Sigmoid colon (tissue), 7 donors: ENCODE measurements at places on chromosomes 5 and 9. TPM values are rescaled to one million over a fixed set of nuclear protein-coding genes. Genes with fewer than 3 reads are reported as not detected.

DNA sequence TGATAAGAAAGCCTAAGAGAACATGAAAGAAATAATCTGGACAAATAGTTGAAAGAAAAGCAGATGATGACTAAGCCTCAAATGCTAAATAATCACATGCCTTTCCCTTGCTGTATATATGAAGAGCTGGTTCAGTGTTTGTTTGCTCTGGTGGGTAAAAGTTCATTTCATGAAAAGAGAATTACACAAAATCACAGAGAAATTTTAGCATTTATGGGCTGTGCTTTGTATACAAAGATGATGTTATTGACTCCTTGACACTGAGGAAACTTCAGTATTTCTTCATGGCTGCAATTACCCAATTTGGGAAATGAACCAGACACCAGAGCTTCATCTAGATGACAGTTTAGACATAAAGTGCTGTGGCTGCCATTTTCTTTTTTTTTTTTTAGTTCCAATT, 527.2 kb downstream of the NR2F1-AS1 start:
- no peak for DNase-seq

- no peak for DNase-seq
Observed at GRCh38 chr5:179577286-179577960, 27.1 kb downstream of the RUFY1 start.

GRCh38 chr9:136306211-136307208, 2.6 kb upstream of the CCDC187 start:
- no peak for DNase-seq

GRCh38 chr5:37428044-37428443, 48.9 kb downstream of the WDR70 start:
- DNase-seq, result no peak

- no peak for DNase-seq
Observed at GRCh38 chr9:37931592-37931991, 27.7 kb upstream of the SLC25A51 start.

GRCh38 chr9:18366184-18366583, 107.8 kb upstream of the ADAMTSL1 start:
- DNase-seq, result no peak

GRCh38 chr5:111737716-111738115, 19.3 kb downstream of the NREP start:
- no peak for DNase-seq

DNA sequence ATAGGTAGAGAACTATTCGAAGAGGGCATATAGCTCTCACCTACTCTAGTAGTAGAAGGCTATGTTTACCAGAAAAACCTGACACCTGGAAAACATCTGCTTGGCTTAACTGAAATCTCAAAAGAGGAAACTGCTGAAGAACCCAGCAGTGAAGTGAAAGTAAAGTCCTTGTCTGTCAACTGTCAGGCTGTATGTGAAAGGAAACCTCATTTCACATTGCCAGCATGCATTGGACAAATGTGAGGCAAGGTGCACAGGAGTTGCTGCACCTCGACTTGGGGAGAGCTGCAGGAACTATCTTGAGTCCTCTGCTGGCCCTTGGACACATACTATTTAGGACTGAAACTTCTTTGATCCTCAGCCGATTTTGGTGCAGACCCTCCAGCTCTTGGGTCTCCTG, 53.3 kb downstream of the NREP start:
- DNase-seq, result no peak

DNA sequence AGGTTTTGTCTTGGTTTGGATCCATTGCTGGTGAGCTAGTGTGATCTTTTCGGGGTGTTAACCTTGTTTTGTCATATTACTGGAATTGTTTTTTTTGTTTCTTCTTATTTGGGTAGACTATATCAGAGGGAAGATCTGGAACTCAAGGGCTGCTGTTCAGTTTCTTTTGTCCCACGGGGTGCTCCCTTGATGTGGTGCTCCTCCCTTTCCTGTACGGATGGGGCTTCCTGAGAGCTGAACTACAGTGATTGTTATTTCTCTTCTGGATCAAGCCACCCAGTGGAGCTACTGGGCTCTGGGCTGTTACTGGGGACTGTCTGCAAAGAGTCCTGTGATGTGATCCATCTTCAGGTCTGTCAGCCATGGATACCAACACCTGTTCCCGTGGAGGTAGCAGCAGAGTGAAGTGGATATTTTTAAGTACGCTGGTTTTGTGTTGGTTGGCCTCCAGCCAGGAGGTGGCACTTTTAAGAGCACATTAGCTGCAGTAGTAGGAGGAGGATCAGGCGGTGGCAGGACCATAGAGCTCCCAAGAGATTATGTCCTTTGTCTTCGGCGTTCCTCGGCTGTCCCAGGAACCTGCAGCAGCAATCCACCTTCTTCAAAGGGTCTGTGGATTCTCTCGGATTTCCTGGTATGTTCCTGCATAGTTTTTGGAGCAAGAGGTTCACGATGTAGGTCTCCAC, 27.2 kb downstream of the SCAMP1 start:
- no peak for DNase-seq

DNA sequence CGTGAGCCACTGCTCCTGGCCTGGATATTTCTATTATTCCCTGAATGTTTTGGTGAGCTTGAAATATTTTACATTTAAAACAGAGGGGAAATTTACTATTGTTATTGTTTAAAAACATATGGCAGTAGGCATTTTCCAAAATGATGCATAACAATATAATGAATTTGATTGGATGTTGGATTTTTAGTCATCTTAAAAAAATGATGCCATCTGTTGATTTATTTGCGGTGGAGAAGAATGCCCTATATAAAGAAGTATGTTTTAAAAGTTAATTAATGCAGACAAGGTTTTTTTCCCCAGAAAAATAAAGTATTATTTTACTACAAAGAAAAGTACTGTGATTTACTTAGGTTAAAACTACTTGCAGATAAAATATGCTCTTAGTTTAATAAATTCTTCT, 33.4 kb upstream of the ARRDC3 start:
- DNase-seq, result no peak

DNA sequence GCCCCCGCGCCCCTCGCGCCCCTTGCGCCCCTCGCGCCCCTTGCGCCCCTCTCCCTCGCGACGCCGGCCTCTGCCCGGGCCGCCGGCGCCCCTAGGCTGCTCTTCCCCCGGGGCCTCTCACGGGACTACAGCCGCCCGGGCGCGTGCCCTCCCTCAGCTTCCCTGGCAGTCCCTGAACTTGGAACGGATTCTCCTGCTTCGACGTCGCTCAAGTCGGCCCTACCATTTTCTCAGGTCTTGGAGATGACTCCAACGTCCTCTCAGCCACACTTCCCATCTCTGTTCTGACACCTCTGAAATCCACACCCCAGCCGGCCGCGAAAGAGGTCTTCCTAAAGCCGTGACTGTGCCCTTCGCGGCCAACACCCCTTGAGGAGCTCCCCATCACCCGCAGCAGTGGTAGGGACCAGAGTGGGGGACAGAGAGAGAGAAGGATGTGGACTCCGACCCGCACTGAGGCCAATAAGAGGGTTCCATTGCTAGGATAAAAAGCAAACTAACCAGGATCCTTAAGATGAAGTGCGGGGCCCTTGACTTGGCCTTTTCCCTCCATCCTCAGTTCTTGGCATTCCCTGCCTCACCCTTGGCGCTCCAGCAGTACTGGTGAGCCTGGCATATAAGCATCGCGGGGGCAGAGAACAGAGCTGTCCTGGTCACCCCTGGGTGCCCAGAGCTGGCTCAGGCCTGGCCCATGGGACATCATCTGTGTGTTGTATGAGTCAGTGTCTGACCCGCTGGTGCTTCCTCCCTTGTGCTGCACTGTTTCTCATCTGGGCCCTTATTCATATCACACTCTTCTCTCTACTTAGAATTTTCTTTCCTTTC, 38.6 kb upstream of the GARNL3 start:
- DNase-seq, result no peak

DNA sequence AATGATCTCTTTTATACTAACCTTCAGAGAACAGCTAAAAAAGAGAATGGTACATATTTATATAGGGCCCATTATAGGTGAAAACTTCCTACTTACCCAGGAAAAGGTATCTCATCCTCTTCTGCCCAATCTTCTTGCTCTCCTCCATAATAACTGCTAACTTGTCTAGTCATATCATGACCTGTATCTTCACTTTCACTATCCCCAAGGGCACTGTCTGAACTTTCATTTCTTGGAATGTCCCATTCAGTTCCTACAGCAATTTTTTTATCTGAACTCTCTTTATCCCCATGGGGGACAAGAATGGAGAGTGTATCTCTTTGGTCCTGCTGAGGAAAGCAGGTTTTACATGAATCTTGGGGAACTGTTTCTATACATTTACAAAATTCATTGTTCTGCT, 36.4 kb upstream of the RAPGEF6 start:
- no peak for DNase-seq

DNA sequence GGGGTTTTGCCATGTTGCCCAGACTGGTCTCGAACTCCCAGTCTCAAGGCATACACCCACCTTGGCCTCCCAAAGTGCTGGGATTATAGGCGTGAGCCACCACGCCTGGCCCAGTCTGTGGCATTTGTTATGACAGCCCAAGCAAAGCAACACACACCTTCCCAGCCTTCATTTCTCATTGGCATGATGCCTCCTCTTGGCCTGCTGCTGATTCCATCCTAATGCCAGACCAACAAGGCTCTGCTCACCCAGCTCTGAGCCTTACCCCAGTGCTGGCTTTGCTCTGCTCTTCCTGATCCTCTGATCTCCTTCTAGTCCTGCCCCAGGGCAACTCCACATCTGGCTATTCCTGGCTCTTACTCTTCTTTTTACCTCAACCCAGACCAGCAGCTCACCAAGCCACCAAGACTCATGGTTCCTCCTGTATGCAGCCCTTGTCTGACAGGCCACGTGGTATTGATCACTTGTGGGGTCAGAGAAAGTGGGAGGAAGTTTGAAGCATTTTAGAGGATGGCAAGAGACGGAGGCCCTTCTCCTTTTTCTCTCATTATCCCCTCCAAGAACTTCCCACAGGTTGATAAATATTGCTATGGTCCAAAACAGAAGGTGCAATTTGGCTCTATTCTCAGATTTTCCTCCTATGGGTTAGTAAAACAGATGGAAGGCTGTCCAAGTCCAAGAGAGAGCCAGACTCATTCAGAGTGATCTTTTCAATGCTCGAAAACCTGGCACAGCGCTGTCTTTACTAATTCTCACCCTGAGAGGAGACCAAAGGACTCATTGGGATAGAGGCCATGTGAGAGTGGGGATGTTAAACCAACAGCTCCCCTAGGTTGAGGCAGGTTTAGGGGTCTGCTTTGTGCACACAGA, 958 bp downstream of the CD180 start:
- DNase-seq, result no peak

DNA sequence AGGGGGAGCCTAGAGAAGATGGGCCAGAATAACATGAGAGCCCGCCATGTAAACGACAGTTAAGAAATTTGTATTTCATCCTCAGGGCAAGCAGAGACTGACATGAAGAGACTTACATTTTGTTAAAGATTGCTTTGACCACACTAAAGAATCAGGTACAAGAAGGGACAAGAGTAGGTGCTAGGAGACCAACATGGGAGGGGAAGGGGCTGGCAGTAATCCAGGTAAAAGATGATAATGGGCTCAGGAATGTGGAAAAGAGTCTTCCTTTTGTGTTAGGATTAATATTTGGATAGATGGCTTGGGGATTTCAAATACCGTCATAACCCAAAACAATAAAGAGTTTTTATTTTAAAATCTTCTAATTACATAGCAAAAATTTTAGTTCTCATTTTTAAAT, 137.3 kb downstream of the ZNF462 start:
- no peak for DNase-seq

ADAMTS12 gene
- 0.42 TPM for polyA plus RNA-seq

REXO4 gene
- 25.9 TPM for polyA plus RNA-seq

TAF11L5 gene
- not detected for polyA plus RNA-seq

SH3GL2 gene
- polyA plus RNA-seq, result 0.23 TPM

C1QTNF2 gene
- polyA plus RNA-seq, result not detected
